ENCODE measurements at places on chromosomes 12 and 14.

- peak; percentile 80 for DNase-seq
Measured at GRCh38 chr12:109714141-109714912, 702 bp downstream of the FAM222A start.

DNA sequence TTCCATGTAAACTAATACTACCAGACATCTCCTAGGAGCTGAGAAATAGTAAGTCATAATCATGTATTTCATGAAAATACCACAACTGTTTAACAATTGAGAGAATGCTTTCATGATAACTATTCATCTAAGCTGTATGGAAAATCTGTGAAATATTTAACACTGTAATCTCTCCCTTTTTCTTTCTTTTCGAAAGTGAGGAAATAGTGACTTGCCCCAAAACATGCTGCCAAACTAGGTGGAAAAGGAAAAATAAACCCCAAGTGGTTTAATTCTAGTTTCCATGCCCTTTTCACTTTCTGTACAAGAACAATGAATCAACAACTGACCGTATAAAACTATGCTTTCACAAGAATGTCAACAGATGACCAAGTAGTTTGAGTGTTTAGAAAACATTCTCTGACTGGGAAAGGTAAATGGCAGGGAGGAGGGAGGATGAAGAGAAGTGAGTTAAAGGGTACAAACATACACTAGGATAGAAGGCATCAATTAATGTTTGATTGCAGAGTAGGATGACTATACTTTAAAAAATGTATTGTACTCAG, 147.5 kb upstream of the AVPR1A start:
- no peak for DNase-seq

- DNase-seq: no peak
Measured at GRCh38 chr12:72277415-72277814, 5.2 kb downstream of the TRHDE start.

DNA sequence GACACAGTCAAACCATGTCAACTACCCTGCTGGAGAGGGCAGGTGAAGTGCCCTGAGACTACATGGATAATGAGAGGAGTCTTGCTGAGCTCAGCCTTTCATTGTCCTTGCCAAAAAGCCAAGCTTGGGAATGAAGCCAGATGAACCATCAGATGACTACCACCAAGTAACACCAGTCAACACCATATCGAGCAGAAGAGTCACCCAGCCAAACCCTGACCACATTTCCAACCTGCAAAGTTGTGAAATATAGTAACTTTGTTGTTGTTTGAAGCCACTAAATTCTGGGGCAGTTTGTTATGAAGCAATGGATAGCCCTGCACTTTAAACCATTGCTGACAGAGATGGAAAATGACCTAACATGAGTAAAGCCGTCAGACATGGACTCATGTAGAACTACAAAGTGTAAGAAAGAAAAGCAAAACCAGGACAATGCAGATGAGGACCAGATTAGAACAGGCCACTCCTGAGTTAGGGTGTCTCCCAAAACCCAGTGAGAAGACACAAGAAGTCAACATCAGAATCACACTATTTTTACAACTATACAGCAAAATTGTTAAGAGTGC, 12.5 kb upstream of the CRADD start:
- no peak for DNase-seq

GRCh38 chr14:88849716-88850115, 25.3 kb downstream of the TTC8 start:
- DNase-seq: no peak

DNA sequence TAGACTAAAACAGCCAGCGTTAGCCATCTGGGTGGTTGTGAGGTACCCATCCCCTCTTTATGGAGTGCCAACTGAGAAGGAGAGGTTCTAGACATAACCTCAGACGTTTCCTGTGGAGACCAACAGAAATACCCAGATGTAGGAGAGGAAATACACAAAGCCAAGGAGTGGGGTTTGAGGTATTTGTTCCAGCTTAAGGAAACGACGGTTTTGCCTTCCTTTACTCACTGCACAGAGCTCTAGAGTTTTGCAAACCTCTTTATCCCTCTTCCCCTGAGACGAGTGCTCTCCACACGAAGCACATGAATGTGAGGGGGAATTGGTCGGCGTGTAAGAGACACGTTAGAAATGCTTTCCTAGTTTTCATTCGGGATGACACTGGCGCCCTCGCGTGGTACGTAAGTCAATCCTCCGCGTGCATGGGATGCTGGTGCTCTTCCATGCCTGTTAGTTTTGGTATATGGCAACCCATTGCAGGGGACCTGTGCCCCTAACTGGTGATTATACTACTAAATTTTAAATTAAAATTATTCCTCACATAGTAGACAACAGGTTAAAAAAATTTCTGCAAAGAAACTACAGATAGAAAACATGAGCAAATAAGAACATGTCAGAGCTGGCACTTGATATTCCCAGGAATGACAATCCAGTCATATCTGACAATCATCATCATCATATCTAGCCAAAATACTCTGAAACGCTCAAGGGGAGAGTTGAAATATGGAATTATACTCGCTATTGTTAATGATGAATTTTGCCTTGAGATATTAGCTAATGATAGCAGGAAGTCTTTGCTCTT, 121.7 kb downstream of the PPM1H start:
- DNase-seq: no peak

DNA sequence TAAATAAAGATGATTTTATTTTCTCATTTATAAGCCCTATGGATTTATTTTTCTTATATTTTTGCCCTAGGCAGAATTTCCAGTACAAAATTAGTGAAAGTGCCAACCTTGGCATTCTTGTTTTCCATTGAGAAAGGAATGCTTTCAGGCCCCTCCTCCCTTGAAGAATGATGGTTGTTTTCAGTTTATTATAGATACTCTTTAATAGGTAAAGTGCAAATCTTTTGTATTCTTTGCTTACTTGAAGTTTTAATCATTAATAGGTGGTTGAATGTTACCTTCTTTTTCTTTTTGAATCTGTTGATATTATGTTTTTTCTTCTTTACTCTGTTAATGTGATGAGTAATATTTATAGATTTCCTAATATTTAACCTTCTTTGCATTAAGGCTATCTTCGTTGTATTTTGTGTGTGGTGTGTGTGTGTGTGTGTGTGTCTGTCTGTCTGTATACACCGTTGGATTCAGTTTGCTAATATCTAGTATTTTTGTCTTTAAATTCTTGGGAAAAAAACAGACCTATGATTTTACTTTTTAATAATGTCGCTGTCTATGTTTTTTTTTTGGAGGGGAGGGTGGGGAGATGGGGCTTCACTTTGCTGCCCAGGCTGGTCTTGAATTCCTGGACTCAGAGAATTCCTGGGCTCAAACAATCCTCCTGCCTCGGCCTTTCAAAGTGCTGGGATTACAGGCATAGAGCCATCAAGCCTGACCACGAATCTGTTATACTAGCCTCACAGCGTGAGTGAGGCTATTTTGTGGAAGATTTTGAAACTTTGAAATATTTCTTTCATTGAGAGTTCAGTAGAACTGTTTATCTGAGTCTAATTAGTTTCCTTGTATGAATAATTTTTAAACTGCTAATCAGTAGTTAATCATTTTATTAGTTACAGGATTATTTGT, 13.5 kb downstream of the SRGAP1 start:
- DNase-seq: no peak

DNA sequence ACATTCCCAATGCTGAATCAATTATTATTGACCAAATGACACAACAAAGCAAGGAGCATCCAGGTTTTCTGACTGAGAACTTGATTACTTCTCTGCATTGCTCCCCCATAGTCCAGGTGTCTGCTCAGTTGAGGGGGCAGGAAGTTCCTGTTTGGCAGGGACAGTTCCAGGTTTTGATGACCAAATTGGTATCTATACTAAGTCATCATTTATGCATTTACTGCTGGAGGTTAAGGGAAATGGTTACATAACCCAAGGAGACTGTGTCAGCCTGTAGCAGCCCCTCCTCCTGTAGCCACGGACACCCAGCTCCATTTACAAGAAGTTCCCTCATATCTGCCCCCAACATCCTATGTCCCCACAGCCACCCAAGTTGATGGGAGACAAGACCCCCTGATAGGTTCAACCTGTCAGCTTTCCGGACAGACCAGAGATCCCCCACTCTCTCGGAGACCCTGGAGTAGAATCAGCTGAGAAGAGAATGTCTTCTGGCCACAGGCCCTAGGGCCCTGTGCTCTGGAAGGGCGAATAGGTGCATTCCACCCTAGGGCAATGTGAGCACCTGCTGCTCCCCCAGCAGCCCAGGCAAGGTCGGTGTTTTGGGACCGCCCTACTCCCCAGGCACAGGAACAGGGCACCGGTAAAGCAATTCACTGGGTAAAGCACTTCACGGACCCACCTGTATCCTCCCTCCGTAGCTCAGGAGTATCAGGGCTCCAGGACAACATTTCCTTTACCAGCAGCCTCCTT, 23.6 kb downstream of the IRF2BPL start:
- DNase-seq: no peak

DNA sequence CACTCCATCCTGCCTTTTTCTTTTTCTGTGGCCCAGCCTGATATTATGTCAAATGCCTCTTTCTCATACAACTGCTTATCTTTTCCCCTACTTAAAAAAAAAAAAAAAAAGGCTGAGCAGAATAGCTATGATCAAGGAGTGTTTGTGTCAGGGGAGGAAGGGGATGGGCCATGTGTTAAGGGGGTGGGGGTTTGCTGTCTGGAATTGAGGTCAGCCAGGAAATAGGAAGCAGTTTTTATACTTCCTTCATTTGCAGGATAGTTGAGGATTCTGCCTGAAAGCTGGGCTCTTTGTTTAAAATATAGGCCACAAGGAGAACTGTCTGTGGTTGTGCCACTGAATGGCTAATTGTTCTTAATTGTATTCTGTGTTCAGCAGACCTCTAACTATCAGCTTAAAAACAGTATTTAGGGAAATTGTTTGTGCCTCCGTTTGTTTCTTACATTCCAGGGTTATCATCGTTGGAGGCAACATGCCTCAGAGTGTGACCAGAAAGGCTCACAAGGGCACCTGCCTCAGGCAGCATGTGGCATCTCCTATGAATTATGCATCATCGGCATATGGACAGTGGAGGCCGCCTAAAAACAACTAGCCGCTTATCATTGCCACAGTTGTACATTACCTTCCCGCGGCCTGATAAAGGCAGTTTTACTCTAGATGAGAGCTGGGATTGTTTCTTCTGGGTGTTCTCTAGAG, 96.0 kb downstream of the SRGAP1 start:
- no peak for DNase-seq

DNA sequence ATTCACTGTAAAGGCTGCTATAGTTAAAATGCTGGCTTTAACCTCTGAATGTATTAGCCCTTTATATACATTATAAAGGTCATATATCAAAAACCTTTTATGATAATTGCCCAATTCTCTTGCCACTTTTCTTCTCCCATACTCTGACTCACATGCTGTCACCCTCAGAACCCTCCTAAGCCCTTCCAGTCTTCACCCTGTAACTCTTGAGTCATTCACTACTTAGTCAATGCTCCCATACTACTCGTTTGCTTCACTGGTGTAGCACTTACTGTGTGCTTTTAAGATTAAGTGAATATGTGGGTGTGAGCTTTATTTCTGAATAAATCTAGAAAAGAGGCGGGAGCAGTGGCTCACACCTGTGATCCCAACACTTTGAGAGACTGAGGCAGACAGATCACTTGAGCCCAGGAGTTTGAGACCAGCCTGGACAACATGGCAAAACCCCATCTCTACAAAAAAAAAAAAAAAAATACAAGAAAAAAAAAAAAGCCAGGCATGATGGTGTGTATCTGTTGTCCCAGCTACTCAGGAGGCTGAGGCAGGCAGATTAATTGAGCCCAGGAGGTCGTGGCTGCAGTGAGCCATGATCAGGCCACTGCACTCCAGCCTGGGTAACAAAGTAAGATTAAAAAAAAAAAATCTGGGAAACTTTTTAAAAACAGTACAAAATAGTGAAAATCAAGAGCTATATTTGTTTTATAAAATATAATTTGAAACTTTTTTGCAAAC, 37.6 kb downstream of the SPATA7 start:
- DNase-seq: no peak

DNA sequence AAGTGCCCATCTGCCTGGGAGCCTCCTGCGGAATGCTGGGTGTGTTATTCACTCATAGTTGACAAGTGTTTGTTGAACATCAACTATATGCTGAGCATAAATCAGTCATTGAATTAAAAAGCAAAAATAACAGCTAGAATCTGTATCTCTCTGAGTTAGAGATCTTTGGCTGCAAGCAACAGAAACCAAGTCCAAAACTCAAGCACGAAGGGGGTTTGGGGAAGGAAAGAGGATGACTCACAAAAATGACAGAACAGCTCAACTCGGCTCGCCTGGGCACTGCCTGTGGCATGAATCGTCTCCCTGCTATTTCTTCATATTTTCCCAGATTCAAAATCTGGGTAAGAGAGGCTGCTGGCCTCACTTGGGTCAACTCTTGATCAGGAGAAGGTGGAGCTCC, 72.6 kb upstream of the NCOR2 start:
- no peak for DNase-seq

GRCh38 chr12:122841544-122842321, 6.5 kb downstream of the HIP1R start:
- DNase-seq: no peak

DNA sequence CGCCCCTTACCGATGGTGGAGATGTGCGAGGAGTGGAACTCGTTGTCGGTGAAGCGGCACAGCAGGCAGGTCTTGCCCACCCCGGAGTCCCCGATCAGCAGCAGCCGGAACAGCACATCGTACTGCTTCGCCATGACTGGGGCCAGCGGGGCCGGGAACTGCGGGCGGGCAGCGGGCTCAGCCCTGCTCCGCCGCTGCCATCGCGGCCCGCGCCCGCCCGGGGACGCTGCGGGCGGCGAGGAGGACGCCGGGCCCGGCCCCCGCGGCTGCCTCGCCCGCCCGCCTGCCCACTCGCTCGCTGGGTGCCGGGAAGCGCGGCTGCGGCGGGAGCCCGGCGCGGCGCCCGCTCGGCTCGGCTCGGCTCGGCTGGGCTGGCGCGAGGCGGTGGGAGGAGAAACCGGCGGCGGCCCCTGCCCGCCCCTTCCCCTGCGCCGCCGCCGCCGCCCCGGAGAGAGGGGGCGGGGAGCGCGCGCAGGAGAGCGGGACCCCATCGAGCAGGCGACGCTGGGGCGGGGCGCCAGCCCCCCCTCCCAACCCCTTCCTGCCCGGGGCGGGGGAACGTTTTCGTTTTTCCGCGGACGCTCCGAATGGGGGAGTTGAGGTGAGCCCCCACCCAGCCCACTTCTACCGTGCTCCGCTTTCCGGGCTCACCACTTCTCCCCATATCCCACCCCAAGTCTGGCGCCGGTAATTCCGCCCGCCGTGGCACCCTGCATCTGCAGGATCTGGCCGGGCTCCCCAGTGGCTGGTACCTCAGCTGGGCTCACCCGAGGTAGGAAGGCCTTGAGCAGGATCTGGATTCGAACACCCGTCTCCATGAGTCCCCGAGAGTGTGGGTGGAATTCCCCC, at the start of gene RAB15:
Gene RAB15 (minus strand): TSS at position 394 of the 849 bp plus-strand sequence. CDS start 260 bp downstream, at position 134.
- peak; percentile 51 for DNase-seq

Measured in WERI-Rb-1 (cell line).